ENCODE measurements at places on chromosomes 4 and X.

DNA sequence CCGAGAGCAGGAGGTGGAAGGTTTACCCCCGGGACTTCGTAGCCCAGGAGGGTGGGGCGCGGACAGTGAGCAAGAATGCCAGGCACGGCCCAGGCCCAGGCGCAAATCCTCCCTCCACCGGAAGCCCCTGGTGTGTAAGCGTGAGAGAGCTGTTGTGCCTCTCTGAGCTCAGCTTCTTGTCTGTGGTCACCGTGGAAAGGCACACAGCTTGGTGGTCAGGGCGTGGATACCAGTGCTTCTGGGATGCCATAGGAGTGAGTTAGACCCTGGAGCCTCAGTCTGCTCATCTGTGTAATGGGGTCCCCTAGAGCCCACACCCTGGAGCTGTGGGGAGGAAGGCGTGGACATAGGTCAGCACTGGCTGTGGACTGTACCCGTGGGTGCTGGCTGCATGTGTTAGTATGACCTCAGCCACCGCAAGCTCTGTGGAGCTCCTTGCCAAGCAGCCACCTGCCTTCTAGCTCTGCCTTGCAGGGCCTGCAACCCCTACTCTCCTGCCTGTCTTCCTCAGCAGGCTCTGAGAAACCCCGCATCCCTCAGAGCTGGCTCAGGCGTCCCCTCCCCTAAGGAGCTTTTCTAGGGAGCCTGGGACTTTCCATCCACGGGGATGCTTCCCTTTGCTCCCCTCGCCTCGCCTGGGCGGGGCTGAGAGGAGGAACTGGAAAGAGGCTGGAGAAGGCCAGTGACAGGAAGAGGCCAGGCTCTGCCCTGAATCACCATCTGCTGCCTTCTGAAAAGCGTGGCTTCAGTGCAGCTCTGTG is 28.0 kb upstream of the AFAP1 start:
- DNase-seq, result no peak

- DNase-seq, result peak; percentile 15
Measured at GRCh38 chr4:88720451-88721428, 23.1 kb upstream of the NAP1L5 start.

DNA sequence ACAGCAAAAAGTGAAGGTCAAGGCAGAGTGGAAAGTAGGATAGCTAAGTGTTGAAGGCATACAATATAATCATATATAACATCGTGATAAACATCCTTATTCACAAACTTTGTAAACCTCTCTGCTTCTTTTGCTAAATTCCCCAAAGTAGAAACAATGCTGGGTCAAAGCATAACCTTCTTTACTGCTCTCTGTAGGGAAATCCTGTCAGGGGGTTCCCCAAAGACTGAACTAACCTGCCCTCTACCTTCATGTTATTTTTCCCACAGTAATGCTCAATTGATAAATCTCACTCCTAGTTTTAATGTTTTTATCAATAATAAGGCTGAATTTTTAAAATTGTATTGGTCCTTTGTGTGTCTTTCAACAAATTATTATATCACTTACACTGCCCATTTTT is 55.7 kb downstream of the DCHS2 start:
- no peak for DNase-seq

DNA sequence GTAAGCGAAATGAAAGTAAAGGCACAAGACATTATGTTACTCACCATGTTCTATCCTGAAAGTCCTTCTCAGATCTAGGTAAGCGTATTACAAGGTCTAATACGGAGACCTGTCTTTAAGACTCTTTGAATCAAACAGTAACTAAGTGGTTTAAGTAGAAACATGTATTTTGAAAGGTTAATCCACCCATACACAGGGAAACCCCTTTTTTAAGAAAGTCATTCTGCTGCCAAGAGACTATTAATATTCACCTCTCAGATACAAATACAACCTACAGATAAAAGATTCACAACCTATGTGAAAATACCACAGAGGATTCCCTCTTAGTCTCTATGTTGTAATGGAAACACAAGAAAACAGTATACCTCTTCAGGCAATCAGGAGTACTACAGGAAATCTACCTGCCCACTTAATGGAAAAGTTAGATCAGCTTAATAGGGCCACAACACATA is 63.2 kb upstream of the TNIP3 start:
- no peak for DNase-seq

DNA sequence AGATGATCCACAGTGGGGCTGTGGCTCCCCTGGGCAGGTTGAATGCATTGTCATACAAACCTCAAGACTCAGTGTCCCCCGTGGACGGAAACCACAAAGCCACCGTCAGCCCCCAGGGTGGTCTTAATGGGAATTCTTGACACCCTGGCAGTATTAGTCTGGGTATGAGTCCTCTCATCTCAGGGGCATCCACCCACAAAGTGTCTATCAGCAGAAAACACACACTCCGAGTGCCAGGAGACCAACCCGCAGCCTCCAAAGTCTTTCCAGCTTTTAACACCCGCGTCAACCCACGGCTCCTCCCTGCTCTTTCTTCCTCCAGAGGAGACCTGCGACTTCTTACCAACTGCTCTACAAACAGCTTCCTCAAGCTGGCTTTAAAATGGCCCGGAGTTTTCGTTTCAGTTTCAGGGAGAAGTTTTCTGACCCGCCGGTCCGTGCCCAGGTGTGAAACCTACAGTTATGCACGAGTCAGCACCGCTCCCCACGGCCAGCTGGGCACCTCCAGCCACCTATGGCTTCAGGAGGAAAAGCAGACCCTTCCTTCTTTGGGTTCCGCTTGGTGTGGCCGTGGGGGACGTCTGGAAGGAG is 14.4 kb upstream of the ASMTL start:
- no peak for DNase-seq

GRCh38 chrX:136759968-136760367 is 20.8 kb downstream of the ARHGEF6 start:
- DNase-seq, result no peak

Measured in NCI-H524 (cell line).